ENCODE measurements at places on chromosomes 5 and 9.

DNA sequence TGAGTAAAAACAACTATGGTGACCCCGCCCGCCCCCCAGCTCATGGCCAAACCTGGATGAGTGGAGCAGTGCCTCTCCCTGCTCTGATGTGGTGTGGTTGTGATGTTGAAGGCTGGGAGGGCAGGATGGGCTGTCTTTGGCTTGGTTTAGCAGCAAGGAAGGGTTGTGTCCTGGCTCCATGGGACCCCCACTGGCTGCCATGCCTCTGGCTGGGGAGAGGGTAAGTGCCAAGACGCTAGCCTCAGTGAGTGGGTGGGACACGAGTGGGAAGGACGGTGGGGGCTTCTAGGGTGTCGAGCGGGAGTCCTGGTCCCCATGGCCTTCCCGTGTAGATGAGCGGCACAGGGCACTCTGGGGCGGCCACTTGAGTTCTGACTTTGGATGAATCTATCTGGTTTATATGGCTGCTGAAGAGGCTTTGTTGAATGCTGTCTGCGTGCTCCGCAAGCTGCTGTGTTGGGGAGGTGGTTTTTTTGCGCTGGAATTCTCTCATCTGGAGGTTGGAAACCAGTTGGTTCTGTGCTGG lies 50.4 kb downstream of the DAB2IP start:
- DNase-seq: no peak

DNA sequence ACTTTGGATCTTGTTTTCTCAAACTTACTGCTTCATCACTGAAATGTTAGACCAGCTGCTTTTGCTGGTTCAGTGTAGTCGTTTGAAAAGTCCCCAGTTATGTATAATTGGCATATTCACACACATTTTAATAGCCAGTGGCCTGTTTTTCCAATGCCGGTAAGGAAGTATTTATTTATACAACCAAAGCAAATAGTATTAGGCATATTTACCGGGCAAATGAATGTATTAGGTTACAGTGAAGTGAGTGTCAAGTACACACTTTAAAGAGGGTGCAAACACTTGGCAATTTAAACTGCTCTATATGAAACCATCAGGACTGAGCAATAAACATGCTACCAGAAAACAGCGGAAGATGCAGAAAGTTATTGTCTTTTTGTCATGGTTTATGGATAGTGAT lies 242.9 kb downstream of the MCTP1 start:
- no peak for DNase-seq

GRCh38 chr9:86389628-86390027 lies 35.4 kb upstream of the TUT7 start:
- DNase-seq: no peak

- DNase-seq: no peak
Measured at GRCh38 chr5:132381614-132382013, 12.1 kb downstream of the SLC22A5 start.

DNA sequence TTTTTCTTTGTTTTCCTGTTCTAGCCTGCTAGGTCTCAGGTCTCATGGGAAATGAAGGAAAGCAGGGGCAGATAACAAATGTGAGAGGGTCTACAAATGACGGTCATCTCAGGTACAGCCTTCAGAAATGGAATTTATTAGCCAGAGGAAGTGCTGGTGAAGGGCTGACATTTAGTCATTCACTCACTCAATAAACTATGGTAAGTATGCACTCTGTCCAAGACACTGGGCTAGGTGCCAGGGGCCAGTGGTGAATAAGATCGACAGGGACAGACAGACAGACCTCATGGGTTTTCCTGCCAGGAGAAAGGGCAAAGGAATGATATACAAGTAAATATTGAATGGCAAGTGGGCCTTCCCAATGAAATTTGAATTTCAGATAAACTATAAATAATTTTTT lies 6.3 kb downstream of the PDE6A start:
- no peak for DNase-seq

Data from NCI-H187 treated with DMSO at 0.1 percent for 48 hours (cell line).